ENCODE measurements at places on chromosomes 16 and 17.

GRCh38 chr17:19302791-19303331 lies 59.7 kb downstream of the B9D1 start:
- DNase-seq = no peak

DNA sequence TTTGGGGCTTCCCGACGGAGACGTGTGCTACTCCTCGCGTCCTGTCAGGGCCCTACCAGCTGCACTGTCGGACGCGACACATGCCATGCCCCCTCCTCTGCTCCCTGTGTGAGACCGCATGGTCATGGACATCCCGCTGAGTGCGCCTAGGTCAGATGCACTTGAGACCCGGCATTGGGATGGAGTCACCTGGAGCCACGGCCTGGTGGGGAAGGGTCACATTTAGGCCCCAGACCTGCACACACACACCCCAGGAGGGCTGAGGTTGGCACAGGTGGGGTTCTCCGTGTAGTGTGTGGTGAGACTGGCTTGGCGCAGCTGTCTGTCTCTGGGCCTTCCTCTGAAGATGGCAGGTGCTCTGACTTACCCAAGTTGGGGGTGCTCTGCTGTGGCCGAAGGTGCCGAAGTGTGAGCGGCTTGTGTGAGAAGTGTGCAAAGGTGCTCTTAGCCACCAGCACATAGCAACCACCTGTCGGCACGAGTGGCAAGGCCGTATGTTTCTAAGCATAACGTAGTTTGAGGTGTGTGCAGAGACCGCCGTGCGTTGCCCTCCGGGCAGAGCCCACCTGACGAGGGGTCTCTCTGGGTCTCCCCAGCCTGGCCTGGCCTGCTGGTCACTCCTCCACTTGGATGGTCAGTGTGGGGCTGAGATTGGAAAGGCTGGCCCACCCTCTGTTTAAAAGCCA lies 108.6 kb downstream of the BANP start:
- DNase-seq = no peak

DNA sequence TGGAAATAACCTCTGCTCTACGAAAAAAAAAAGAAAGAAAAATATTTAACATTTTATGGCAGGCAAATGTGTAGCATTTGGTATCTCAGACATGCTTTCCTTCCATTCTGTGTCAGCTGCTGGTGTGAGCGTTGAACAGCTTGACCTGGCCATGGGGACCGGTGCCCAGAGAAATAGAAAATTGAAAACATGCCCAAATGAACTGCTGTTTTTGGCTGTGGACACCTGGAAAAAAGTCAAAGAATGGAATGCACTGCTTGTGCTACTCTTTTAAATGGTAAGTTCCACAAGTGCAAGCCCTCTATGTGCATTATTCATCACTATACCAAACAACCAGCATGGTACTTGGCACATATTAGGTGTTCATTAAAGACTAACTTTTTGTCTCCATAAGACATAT lies 127.2 kb downstream of the CDH8 start:
- no peak for DNase-seq

GRCh38 chr17:17922070-17922614 lies 50.1 kb downstream of the TOM1L2 start:
- peak; percentile 27 for DNase-seq

DNA sequence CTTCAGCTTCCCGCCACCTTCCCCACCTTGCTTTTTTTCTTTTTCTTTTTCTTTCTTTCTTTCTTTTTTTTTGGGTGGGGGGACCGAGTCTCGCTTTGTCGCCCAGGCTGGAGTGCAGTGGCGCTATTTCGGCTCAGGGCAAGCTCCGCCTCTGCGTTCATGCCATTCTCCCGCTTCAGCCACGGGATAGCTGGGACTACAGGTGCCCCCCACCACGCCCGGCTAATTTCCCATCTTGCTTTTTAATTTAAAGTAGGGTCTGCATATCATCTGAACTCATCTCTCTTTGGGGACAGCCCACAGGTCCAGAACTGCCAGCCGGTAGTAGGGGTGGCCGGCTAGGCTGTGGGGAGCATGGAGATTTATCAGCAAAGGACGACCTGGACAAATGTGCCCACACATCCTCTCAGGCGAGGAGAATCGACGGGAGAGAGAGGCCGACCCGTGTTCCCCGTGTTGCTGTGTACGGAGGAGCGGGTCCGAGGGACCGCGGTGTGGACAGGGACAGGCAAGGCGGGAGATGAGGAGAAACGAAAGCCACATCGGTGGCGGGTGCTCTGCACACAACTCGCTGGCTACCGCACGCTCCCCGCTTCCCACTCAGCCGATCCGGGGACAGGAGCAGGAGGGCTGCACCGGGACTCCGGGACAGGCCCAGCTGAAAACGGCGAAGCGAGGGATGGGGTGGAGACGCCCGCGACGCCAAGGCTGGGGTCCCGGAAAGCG lies 2.4 kb downstream of the MT1M start:
- DNase-seq = no peak

- peak; percentile 59 for DNase-seq
These were observed 26.6 kb upstream of the KCNG4 start for GRCh38 chr16:84266451-84266850.
